Activated T-cell treated with anti-CD3 and anti-CD28 coated beads, Interleukin-2, amount 50 U/mL, for 4 hours (primary cell): ENCODE measurements at places on chromosomes 16 and 17.

GRCh38 chr16:14586637-14587305 is 43.3 kb downstream of the PARN start:
- DNase-seq, result no peak

GRCh38 chr17:69711541-69711940 is 297.0 kb downstream of the MAP2K6 start:
- no peak for DNase-seq

DNA sequence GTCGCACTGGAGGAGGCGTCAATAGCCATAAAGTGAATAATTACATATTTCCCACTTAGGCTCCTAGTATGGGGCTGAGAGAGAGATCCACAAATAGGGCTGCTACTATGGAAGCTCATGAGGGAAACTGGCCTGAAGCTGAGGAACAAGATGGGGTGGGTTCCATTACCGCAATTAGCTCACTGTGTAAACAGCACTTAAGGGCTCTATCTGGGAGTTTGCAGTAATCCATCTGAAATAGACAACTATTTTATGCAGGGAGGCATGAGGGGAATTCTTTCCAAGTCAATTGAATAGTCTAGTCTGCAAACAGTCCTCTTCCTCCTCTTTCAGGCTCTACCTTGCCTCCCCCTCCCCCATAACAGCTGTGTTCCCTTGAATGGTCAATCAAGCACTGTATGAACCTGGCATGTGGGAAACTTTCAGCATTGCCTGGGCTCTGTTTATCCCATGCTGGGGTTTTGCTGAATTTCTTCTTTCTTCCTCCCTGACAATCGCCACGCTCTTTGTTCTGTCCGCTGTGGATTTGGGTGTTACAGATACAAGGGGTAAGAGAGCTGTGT is 56.1 kb upstream of the MAF start:
- no peak for DNase-seq

- no peak for DNase-seq
Observed at GRCh38 chr16:520847-521246, 6.7 kb upstream of the CAPN15 start.

GRCh38 chr17:83005639-83006038 is 73.8 kb upstream of the METRNL start:
- no peak for DNase-seq

DNA sequence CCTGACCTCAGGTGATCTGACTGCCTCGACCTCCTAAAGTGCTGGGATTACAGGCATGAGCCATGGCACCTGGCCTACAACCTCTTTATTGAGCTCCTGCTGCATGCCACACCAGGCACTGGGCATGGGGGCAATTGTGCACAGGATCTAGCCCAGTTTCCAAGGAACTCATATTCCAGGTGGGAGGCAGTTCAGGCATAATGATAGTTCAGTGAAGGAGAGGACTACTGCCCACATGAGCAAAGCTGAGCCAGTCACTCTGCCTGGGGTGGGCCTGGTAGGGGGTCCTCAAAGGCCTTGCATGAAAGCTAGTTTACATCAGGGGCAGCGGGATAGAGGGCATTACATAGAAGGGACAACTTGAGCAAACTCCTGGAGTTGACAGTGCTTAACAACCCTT is 2.6 kb upstream of the HCRT start:
- DNase-seq, result no peak

DNA sequence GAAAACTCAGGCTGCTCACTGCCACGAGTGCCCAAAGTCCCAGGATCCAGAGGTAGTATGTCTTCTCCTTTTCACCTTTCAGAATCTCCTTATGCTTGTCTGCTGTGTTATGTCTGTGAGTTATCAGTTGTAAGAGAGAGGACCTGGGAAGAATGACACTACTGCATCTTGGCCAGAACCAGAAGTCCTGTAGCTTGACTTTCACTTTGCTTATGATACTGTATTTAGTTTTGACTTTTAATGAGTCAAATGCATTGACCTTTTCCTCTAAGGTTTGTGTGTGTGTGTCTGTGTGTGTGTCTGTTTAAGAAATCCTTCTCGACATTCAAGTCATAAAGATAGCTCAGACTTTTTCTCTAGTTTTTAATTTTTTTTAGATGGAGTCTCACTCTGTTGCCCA is 43.4 kb downstream of the BMERB1 start:
- DNase-seq, result no peak

DNA sequence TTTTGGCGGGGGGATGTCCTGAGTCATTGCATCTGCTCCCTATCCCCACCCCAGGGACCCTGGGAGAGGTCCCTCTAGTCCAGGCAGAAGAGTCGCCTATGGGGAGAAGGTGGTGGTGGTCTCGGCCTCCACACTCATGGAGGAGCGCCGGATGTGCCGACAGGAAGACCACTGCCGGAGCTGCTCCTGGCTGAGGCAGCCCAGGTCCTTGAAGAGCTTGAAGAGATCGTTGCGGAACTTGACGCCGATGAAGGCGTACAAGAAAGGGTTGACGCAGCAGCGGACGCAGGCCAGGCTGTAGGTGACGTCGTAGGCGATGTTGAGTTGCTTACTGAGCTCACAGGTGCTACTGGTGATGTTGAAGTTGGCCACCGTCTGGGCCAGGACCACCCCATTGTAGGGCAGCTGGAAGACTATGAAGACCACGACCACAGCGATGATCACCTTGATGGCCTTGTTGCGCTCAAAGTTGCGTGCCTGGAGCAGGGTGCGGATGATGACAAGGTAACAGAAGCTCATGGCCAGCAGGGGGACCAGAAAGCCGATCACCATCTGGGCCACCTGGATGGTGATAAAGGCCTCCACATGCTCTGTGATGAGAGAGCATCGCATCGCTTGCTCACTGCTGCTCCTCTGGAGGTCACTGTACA is 10.5 kb downstream of the CCR7 start:
- no peak for DNase-seq

- no peak for DNase-seq
Observed at GRCh38 chr17:44981221-44981968, 13.3 kb upstream of the C1QL1 start.

DNA sequence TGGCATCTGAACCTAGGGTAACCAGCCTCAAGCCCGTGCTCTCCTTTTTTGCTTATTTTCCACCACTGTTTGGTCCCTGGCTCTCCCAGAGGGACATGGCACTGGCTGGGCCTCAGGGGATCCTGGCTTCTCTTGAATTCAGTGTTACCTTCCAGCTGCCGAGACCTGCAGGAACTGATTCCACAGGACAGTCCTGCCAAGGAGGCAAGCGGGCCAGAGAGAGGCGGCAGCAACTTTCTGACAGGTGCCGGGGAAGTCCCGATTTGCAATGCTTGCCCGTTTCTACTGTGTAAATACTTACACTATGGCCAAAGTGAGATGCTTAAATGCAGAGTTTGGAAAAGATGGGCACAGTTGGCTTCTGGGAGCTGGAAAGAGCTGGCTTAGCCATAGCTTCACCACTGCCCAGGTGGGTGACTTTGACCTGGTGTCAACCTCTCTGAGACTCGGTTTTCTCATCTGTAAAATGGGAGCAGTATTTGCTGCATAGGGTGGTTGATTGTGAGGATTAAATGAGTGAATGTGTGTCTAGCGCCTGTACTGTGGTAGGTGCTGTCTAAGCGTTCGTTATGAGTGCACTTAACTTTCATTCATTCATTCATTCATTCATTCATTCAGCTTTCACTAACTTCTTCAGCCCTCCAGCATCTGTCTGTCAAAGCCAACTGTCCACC is 124.9 kb downstream of the CMIP start:
- DNase-seq, result no peak

- no peak for DNase-seq
Observed at GRCh38 chr17:8029121-8029520, 9.7 kb upstream of the ALOX15B start.

DNA sequence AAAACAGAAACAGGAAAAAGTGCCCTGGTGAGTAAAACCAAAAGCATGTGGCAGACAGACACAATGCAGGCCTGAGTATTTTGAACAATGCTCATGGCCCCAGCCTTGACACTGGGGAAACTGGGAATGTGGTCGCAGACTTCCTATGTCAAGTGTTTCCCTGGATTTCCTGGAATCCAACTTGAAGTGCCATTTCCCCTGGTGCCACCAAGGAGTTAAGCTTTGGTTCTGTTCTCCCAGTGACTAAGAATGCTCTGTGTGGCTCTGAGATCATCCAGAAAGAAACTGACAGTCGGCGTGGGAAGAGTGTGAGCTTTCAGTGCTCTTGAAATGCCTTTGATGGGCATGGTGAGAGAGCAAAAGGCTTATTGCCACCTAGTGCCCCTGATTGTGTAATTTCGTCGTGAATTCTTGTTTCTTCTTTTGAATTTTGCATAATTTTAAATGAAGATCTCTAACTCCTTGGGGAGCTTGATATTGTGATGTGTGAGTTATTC is 96.0 kb downstream of the YPEL2 start:
- no peak for DNase-seq

DNA sequence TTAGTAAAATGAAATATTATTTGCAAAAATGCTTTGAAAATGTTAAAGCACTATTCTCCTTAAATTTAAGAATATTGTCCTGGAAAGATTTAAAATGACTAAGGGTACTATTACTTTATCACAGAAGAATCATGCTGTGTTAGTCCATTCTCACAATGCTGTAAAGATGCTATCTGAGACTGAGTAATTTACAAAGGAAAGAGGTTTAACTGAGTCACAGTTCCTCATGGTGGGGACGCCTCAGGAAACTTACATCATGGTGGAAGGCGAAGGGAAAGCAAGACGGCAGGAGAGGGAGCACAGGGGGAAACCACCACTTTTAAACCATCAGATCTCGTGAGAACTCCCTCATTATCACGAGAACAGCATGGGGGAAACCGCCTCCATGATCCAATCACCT is 245.6 kb downstream of the IRX3 start:
- DNase-seq, result no peak

DNA sequence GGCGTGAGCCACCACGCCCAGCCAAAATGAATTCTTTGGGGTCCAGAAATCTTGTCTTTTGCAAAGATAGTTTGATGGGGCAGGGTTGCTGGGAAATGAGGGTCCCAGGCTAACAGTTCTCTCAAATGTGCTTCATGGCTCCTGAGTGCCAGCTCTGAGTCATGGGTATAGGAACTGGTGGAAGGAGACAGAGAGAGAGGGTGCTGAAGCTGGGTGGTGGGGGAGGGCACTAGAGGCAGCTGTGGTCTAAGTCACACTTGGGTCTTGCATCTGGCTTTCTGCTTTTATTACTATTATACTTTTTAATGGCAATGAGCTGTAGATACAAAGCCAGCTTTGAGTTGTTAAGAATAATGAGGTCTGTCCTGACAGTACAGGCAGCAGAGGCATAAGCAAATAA is 54.6 kb downstream of the PRKCA start:
- no peak for DNase-seq

DNA sequence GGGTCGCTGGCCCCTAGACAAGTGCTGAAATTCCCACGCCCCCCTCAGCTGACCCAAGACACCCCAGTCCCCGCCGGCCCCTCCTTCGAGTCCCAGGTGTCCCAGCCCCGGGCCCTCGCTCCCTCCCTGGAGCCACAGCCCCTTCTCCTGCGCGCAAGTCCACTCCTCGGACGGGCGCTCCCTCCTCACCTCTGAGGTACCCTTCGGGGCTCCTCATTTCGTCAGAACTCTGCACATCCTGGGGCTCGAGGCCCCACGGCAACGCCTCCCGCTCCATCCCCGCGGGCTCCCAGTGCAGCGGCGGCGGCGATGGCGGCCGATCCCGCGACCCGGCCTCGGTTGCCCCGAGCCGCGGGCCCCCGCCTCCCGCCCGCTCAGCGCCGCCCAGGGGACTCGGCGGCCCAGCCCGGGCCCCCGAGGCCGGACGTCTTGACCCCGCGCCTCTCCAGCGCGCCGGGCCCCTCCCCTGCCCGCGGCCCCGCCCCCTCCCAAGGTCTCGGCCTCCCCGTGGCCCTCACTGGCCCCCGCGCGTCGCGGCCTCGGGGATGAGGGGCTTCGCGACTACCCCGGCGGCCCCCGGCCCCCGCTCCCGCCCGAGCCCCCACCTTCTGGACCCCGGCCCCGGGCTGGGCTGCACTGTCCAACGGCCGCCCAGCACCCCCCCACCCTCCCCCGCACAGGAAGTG is at the start of gene ZNF768:
TSS of gene ZNF768 (minus strand) at position 430 of the 686 bp plus-strand sequence. CDS start at position 277, 153 bp downstream.
- no peak for DNase-seq

GRCh38 chr17:38421171-38421841 is 7.0 kb upstream of the ARHGAP23 start:
- no peak for DNase-seq

DNA sequence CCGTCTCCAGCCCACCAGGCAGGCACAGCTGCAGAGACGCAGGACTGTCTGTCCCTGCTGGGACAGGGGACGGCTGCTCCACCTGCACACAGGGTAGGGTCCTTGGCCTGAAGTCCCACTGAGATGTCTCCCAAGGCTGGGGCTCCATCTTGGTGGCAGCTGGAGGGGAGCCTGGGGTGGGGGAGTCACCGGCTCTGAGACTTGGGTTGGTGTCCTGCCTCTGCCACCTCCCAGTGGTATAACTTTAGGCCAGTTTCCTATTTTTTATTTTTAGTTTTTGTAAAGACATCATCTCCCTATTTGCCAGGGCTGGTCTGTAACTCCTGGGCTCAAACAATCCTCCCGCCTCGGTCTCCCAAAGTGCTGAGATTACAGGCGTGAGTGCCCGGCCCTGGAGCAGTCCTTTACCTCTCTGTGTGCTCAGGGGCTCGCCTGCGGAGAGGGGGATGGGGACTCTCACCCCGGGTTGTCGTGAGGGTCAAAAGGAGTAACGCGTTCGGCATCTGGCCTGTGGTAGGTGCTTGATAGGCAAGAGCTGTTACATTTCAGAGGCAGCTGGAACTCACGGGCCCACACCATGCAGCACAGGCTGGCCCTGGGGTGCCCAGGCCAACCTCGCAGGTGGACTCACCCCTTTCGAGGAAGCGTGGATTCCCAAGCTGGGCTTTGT is 46.6 kb upstream of the DOC2B start:
- no peak for DNase-seq

DNA sequence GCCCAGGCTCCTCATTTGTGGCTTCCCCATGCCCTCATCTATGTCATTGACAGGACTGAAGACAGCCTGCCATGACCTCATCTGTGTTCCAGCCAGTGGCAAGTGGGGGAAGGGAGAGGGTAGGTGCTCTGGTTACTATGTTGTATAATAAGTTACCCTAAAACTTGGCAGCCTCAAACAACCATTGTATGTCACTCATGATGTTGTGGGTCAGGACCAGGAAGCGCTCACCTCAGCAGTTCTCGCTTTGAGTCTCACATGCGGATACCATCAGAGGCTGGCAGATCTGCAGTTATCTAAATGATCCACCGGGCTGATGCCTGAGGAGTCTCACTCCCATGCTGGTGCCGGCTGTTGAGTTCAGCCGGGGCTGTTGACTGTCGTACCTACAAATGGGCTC is 89.0 kb upstream of the TMEM97 start:
- DNase-seq, result no peak

DNA sequence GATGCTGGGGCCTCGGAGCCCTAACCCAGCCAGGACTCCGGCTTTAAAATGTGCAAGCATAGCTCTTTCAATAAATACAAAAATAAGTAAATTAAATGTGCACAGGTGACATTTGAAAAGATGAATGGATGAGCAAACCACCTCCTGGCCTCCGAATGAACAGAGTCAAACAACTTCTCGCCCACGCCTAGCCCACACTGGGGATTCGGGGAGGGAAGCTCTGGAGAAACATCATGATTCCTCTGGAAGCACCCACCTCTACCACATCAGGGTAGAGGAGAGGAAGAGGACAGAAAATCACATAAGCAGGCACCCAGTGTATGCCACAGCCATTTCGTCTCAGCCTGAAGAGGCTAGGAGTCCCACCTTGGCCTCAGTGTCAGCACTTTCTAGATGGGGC is 105.8 kb downstream of the SDK2 start:
- DNase-seq, result no peak
